ENCODE measurements at places on chromosomes 7 and 10.

DNA sequence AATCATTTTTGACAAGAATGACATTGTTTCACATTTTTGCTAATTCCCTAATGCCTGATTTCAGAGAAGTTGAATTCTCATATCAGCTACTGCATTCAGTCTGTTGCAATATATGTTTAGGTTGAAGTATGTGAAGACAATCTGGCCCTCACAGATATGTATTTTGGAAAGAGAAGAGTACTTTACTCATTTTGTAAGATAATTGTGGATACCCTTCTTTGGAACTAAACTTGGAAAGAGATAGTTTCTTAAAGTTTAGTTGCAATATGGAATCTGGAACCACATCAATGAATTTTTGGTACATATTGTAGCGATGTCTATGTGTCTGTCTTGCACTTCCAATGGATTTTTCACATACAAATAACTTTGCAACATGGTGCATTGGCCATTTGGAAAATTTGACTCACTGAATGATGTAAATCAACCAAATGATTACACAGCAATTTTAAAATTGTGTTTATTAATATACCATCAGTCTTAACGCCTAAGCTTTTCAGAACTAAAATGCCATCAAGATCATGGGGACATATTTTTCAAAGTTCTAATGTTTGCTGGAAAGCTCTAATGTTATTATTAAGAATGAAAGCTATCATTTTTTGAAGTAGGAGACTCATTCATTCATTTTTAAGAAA is 39.3 kb upstream of the TMEM26 start:
- no peak for DNase-seq

DNA sequence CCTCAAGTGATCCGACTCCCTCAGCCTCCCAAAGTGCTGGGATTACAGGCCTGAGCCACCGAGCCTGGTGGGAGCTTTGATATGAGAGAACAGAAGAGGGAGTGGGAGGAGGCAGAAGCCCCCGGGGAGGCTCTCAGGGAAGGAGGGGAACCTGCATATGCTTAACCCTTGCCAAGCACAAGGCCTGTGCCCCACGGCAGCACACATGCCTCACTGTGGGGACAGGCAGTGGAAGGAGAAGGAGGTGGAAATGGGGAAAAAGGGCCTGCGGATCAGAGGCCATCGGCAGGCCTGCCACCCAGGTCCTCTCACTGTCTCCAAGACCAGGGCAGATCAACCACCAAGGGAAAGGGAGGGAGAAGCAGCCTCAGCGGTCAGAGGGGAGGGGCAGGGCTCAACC is 7.2 kb upstream of the GRID1 start:
- no peak for DNase-seq

DNA sequence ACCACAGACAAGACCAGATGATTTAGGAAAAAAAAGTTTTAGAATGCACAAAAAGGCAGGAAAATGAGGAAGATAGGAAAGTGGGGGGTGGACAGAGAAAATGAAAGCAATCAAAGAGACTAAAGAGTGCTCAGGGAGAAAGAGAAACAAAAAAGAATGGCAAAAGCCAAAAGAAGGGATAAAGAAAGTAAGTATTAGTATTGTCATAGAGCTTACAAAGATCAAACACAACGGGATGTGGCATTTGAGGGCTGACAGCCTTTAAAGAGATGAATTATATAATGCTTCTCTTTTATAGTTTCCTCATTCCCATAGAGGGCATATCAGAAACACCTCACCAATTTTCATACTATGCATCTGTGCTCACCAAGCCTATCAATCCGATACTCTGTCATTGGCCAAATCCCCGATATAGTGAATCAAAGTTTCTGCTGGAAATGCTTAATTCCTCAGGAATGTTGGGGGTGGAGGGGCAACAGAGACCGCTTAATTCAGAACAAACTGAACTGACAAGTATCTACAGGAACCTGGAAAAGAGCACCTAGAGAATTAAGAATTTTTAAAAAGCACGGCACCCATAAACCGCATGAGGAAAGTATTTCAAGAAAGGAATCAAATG is 2.7 kb downstream of the COG5 start:
- no peak for DNase-seq

- no peak for DNase-seq
Observed at GRCh38 chr7:40221836-40222235, 87.0 kb downstream of the SUGCT start.

GRCh38 chr7:106001196-106001595 is 38.1 kb downstream of the CDHR3 start:
- DNase-seq, result no peak

- no peak for DNase-seq
Observed at GRCh38 chr7:101671371-101672356, 42.6 kb upstream of the MYL10 start.

DNA sequence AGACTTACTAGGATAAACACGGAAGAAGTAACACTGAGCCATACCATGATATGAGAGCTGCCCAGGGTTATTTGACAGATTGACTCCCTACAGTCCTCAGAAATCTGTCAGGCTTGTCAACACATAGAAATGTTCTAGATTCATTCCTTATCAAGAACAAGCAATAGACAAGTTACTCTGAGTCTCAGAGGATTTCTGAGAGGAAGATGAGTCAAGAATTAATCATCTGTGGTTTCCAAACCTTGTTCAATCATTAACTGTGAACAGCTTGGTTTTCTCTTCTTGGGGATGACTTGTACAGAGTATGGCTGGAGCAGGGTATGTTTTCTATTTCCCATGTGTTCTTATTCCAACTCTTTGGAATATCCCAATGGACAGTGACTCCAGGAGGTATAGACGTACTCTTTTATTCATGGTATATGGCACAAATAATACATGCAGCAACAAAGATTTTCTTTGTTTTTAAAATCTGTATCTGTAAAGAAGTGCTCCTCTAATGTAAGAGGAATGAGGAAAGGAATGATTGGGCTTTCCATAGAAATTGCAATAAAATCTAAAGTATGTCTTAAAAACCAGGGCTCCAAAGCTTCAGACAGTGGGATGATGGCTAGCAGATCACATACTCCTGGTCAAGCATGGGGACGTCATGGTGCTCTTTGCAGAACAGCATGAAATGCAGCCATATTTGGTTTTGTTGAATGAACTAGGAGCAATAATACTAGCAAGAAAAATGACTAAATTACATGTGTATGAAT is 11.9 kb upstream of the SFR1 start:
- no peak for DNase-seq

DNA sequence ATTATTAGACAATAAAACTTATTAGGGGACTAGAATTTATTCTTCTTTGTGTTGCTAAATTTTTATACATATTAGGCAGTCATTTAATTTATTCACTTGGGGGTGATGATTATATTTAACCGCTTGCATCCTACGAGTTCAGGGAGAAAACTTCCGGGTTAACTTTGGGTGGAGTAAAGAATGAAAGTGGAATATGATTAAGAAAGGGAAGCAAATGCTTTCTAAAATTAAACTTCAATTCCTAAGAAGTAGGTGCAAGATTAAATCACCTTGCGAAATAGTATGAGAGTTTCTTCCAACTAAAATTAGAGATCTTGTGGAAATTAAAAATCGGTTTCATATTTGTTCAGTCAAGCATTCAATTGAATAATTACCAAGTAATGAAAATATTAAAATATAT is 33.5 kb downstream of the MRC1 start:
- no peak for DNase-seq

DNA sequence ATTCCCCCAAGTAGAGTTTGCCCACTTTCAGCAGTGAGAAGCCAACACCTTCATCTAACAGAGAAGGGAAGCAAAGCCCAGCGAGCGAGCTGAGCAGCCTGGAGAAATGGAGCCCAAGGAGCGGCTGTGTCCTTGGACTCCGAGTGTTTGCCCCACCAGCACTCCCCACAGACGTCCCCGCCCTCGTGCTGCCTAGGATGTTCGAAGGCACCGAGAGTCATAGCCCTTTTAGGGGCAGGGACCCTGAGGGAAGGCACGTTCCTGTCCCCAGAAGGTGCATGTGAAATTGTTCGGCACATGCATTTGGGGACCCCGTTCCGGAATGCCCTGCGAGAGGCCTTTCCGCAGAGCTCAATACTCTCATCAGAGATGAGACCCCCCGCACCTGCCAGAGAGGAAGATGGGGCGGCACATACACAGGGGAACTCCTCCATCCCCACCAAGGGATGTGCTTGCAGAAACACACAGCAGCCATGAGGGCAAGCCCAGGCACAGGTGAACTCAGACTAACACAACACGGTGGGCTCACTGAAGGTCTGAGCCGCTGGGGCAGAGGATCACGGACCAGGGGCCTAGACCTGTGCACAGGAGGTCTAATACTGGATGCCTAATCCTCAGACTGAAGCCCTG is 131.0 kb downstream of the DLG5 start:
- no peak for DNase-seq

DNA sequence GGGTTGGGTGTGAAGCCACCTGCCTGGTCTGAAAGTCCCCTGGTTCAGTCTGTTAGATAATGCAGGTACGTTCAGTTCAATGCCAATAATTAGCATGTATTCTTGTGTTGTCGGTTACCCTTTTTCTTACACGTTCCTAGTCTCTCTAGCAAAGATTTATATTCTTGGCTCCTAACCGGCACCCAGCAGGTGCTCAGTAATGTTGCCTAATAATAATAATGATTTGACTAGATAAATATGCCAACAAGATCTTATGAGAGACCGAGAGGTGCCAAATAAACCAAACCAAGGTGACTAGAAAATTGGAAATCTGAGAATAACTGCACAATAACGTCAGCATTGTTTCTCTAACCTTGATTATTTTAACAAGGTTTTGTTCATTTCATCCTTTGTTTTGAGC is 1.1 kb upstream of the SMIM30 start:
- no peak for DNase-seq

GRCh38 chr10:79981450-79982361 is 32.8 kb upstream of the SFTPD start:
- DNase-seq, result no peak

DNA sequence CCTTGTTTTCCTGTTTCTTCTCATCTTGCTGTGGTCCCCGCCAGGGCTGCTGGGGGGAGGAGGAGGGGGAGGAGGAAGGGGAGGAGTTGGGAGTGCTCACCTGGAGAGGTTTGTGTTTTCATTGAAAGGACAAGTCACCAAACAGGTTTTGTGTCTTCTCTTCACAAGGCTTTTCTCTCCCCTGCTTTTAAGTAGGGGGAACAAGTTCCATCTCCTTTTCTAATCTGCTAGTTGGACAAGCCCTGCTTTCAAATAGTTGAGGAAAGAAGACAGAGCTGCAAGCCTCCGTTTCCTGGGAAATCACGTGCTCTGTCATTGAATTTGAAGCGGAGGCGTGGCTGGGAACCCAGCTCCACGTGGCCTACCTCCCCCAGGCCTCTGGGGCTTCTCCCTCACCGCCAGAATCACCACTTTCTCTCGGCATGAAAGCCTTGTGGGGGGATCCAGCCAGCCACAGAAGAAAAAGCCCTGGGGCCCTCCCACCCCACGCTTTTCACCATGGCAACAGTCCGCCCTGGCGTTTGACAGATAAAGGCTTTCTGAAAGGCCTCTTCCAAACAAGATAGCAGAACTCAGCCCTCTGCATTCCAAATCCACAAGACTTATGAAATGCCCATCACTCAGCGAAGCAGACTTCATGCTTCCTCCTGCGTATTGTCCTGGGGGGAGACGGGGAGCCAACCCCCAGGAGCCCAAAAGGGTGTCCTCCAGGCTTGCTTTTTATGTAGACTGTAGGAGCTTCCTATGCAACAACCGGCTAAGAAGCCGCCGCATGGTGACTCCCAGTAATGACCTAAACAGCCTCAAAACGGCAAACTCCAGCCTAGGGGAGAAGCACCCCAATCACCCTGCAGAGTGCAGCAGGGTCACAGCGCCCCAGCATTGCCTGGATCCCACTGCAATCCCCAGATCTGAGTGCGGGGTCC is 51.7 kb downstream of the PROSER2 start:
- no peak for DNase-seq

DNA sequence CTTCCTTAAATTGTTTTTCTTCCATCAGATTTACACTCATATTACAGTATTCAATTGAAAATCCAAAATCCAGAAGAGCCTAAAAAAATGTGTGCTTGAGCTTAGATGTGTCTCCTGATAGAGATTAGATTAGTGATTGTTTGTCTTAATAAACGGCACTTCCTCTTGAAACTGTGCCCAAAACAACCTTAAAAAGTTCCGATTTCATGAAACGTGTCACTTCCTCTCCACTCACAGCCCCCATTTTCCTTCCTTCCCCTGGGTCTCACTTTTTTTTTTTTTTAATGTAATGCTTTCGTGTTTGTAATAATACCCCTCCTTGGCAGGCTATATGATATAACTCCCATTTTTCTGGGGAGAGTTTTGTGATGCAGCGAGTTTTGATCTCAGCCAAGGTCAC is 114.8 kb upstream of the ADO start:
- no peak for DNase-seq

- no peak for DNase-seq
Observed at GRCh38 chr10:86943316-86944030, 13.9 kb downstream of the MMRN2 start.

DNA sequence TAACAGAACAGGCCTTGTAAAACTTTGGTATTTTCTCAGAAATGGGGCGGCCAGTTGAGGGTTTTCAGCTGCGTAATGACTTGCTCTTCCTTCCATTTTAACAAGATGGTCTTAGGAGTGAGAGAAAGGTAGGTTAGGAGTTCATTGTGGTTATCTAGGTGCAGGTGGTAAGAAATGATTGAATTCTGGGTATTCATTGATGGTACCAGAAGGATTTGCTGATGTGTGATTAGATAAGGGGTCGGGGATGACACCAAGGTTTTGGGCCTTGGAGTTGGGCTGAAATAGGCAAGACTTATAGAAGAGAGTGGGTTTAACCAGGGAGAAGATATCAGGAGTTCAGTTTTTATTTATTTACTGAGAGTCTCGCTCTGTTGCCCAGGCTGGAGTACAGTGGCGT is 2.6 kb downstream of the MDH2 start:
- no peak for DNase-seq

DNA sequence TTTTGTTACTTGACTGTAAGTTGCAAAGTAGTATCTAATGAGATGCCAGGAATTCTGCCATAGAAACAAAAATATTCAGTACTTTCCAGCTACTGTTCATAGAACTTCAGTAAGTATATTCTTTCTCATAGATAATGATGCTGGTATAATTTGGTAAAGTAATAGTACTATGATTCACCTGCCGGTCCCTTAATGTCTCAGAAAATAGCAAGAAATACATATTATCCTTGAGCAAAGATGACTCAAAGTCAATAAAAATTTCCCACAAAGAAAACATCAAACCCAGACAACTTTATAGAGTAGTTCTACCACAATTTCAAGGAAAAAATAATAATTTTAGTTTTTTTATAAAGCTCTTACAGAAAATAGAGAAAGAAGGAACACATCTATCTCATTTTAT is 105.4 kb downstream of the EPDR1 start:
- no peak for DNase-seq

DNA sequence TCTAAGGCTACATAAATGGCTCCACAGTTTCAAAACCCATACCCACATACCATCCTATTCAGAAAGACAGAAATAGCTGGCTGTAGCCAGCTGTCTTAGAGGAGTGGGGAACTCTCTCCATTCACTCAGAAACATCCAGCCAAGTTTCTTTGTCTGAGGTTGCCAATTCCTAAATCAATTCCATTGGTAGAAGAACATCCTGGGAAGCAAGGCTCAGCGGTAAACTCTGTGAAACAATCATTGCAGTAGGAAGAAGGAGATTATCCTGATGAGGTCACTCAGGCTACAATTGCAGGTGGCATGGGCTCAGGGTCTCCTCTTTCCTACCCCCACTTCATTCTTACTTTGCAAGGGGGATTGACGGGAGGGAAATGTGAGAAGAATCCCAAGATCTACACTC is 154.0 kb downstream of the ETV1 start:
- DNase-seq, result no peak

- DNase-seq, result no peak
Observed at GRCh38 chr10:130194194-130194990, 58.2 kb downstream of the GLRX3 start.

All from stimulated activated CD4-positive, alpha-beta T cell treated with anti-CD3 and anti-CD28 coated beads, Interleukin-1b, Interleukin-23, amount 100 ng/mL, for 24 hours (primary cell).